Activated naive CD8-positive, alpha-beta T cell treated with anti-CD3 and anti-CD28 coated beads for 36 hours (primary cell): ENCODE measurements at places on chromosomes 4 and X. TPM values are rescaled to one million over a fixed set of nuclear protein-coding genes. Genes with fewer than 3 reads are reported as not detected.

- no peak for DNase-seq
These were observed 98.0 kb upstream of the TBC1D9 start for GRCh38 chr4:140854168-140854567.

Gene PARM1
- not detected for total RNA-seq

Gene UNC5C
- not detected for total RNA-seq

Gene ZFP92
- total RNA-seq = 1.5 TPM

GRCh38 chr4:84286048-84286447 lies 213.0 kb downstream of the NKX6-1 start:
- no peak for DNase-seq

- no peak for DNase-seq
These were observed 310.5 kb upstream of the DDX53 start for GRCh38 chrX:22689290-22689689.

Gene NLRP2B
- not detected for total RNA-seq

DNA sequence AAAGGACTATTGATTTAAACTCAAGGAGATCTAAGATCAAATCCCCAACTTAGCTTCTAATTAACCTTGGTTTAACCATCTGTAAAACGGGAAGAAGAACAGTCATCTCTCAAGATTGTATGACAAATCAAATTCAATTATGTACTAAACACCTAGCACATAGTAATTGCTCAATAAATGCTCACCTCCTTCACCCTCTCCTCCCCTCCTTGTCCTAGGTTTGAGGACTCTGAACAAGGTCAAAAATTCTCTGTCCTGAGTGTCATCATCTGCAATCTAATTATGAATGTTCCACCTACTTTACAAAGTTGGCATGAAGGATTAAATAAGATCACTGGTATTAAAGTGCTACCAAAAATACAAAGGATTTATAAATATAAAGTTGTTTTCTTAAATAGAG lies 320.1 kb upstream of the PPARGC1A start:
- no peak for DNase-seq

- no peak for DNase-seq
These were observed 3.6 kb downstream of the ATP10D start for GRCh38 chr4:47488706-47489105.

DNA sequence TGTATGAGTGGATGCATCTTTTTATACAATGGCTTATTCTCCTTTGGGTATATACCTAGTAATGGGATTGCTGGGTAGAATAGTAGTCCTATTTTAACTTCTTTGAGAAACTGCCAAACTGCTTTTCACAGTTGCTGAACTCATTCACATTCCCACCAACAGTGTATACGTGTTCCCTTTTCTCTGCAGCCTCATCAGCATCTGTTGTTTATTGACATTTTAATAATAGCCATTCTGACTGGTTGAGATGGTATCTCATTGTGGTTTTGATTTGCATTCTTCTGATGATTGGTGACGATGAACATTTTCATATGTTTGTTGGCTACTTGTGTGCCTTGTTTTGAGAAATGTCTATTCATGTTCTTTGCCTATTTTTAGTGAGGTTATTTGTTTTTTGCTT lies 687.0 kb upstream of the EPHA5 start:
- DNase-seq = no peak

GRCh38 chr4:38279650-38280322 lies 319.6 kb downstream of the PTTG2 start:
- DNase-seq = no peak

GRCh38 chrX:137896123-137896522 lies 330.2 kb downstream of the ZIC3 start:
- no peak for DNase-seq

DNA sequence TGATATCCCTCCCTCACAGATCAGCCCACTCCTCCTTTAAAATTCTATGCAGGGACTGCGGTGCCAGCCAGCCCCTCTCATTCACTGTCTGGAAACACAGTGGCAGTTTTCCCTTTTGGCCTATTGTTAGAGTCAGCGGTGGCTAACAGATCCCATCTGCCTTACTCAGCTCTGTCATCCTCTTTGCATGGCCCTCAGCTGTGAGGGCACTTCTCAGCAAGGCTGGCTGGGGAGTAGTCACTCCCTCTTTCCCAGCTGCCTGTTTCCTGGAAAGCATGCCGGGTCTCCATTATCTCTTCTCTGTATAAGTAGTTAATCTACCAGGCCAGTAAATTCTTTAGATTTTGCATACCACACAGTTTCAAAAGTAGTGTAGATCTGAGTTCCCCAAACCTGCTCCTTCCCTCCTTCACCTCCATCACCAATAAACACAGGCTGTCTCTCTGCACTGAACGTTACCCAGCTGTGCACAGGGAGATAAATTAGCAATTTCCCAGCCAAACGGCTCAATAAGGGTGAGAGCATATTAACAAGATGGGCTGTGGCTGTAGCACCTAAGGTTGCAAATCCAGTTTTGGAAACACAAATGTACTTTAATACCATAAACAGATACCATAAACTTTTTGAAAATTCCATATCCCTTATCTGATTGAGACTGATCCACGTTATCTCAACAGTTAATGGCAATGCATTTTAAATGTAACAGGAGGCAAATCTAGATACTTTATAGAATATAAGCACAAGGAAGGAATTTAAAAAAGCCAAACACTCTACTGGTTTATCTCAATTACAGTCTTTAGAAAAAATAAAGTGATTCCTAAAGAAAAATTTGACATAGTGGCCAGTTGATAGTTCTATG lies 229.3 kb downstream of the ANKRD50 start:
- no peak for DNase-seq

Gene SSX4B
- not detected for total RNA-seq

- no peak for DNase-seq
These were observed 32.2 kb downstream of the COPS4 start for GRCh38 chr4:83067058-83067639.

- DNase-seq = no peak
These were observed 497.5 kb downstream of the INPP4B start for GRCh38 chr4:142348613-142349021.

Gene ALB
- total RNA-seq = not detected

Gene L1CAM
- 0.29 TPM for total RNA-seq

DNA sequence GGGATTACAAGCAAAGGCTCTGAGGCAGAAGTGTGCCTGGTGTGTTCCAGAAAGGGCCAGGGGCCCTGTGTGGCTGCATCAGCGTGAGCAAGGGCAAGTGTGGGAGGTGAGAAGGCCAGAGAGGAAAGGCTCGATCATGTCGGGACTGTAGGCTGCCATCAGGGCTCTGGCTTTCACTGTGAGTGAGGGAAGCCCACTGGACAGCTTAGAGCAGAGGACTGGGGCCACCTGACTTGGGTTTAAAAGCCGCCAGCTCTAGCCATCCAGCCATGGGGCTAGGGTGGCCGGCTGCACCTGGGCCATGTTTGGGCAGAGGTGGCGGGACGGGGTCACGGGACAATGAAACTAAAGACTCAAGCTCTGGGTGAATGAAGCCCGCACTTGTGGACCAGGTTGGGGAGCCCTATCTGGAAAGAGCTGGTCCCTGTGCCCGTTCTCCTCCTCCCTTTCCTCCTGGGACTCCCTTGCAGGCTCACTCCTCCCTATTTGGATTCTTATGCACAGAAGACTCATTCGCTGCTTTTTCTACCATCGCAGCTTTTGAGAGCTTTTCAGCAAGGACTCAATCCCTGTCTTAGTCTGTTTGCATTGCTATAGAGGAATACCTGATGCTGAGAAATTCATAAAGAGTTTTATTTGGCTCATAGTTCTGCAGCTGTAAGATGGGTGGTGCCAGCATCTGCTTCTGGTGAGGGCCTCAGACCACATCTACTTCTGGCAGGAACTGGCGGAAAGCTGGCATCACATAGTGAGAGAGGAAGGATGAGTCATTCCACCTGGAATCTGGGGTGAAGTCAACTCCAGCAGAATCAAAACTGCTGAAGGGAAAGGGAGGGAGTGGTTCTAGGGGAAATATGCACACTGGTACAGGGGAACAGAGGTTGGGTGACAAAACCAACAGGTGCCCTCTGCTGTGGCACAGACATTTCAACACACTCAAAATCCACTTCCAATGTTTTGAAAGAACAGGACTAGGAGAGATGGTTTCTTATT lies 15.3 kb downstream of the CTAG1B start:
- DNase-seq = no peak

DNA sequence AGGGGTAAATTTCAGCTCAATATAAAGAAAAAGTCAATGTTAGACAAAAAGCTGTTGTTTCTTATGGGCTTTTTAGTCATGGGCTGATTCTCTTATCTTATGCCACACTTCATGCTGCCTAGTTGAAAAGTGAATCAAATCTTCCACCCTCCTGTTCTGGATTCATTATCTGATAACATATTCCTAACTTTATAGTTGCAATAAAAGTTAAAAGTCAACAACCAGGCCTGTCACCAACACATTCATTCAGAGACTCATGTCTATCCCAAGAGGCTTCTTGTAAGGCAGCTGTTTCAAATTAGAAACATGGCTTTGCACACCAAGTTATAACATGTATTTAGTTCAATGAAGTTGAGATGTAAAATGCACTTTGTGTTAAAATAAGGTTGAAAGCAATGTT lies 243.8 kb downstream of the ADAMTS3 start:
- DNase-seq = no peak

Gene CXCL13
- total RNA-seq = not detected

DNA sequence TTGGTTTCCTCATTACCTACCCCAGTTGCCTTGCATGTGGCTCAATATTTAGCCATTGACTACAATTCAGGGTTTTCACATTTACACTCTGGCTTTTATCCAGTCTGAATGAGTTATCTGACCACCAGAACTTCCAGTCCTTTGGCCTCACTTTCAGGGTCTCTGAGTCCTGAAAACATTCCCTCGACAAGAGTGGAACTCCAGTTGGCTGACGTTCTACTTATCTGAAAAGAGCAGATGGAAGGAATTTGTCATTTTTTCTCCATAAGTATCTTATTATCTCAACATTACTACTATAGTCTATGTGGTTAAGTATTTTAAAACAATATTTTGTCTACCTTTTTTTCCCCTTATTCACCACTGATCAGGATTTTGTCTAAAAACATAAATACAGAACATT lies 5.2 kb upstream of the CASP6 start:
- no peak for DNase-seq

- no peak for DNase-seq
These were observed 25.0 kb downstream of the COQ2 start for GRCh38 chr4:83259586-83259985.

DNA sequence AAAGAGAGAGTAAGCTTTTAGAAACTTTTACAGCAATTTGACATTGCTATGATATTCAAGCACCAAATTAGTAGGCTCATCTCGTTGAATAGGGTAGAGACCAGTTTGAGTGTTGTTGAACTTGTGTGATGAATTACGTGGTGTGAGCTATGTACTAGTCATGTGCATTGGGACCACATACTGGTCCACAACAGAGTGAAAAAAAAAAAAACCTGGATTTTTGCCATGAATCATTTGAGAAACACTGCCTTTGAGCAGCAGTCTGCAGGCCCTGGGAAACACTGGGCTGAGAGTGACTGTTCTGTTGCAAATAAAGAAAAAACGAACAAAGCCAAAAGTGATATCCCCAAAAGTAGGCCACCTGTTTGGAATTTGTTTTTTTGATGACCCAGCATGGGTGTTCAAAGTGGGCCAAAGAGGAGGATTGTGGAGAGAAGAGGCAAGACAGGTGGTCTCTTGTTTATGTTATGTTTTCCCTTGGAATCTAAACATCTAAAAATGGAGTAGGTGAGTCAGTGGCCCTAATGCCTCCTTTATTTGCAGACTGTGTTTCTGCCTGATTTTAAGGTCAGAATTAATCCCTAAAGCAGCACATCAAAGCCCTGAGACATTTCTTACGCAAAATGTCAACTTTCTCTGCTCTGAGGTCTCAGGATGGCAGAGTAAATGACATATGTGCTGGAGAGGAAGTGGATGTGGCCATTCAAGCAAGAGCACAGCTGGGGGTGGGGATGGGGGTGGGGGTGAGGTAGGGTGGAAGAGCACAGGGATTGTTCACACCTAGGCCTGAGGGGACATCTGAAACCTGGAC lies 33.5 kb downstream of the TAF7L start:
- DNase-seq = no peak

DNA sequence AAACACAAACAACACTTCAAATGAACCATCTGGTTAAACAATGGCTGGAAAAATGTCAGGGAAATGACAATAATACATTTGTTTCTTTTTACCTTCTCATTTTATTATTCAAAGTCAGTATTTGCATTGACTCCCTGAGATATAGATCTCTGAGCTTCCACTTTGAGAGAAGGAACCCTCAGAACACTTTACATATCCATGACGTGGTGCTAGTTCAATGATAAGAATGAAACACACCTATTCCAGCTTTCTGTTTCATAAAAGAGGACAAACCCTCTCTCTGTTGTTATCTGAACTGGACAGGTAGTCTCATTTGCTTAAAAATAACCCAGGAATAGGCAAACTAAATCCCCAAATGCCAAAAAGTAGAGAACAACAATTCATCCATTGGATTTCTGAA lies 65.3 kb upstream of the CCSER1 start:
- no peak for DNase-seq

GRCh38 chr4:137156054-137156453 lies 376.2 kb downstream of the PCDH18 start:
- no peak for DNase-seq

DNA sequence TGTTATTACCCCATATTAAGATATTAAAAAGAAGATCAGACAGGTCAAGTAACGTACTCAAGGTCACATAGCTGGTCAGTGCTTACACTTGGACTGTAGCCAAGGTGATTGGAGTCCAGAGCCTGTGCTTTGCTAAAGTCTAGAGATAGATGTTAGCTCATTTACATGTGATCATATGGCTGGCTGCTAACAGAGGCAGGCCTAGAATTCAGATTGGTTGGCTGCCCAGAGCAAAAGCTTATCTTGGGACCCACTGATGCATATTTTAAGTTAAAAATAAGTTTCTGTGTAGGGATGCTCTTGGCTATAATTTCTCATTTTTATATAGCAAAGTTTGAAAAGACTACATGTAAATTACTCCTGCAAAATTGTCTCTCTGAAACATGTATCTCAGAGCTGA lies 18.1 kb upstream of the EXOC1L start:
- no peak for DNase-seq

- DNase-seq = no peak
These were observed 299.3 kb downstream of the KCTD8 start for GRCh38 chr4:44149282-44149681.

- no peak for DNase-seq
These were observed 117.7 kb downstream of the ADAM29 start for GRCh38 chr4:175035905-175036304.
